ENCODE measurements at places on chromosomes 4 and X.

DNA sequence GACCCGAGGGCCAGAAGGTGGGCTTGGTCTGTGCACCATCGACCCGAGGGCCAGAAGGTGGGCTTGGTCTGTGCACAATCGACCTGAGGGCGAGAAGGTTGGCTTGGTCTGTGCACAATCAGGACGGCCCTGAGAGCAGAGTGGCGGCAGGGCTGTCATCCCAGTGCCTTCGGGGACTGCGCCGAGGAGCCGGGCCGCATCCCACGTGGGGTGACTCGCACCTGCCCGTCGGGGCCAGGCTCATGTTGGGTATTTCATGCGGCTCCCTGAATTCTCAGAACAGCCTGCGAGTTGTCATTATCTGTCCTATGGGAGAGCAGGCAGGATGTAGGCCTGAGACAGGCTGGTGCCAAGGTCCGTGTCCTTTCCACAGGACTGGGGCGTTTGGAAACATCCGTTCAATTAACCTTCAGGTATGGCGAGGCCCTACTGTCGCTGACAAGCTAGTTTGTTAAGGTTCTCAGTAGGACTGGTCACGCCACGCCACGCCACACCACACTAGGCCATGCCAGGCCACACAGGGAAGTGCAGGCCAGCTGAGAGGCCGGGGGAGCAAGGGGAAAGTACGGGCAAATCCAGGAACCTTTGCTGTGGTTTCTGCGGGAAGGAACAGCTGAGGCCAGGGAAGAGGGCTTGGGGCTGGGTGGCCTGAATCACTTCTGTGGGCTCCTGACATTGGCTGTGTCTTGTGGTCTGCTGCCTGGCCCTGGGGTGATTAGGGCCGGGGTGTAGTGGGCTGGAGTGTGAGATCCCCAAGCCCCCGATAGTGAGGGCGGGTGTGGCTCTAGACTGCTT lies 182.9 kb downstream of the AFAP1 start:
- peak; percentile 24 for DNase-seq

DNA sequence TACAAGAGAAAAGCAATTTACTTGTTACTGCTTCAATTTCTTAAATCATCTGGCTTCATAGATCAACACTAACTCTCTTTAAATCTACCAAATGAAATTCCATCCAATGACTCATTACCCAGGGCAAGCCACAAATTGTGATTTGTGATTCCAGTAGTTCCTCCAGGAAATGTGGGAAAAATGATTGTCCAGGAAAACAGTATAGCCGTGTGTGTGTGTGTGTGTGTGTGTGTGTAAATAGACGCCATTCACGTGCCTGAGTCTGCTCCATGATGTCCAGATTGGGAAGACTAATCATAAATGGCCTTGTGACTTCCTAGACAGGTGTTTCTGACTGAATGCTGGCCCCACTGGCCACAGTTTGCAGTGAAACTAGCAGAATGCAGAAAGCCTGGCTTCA lies 121.3 kb downstream of the HS6ST2 start:
- DNase-seq: no peak

DNA sequence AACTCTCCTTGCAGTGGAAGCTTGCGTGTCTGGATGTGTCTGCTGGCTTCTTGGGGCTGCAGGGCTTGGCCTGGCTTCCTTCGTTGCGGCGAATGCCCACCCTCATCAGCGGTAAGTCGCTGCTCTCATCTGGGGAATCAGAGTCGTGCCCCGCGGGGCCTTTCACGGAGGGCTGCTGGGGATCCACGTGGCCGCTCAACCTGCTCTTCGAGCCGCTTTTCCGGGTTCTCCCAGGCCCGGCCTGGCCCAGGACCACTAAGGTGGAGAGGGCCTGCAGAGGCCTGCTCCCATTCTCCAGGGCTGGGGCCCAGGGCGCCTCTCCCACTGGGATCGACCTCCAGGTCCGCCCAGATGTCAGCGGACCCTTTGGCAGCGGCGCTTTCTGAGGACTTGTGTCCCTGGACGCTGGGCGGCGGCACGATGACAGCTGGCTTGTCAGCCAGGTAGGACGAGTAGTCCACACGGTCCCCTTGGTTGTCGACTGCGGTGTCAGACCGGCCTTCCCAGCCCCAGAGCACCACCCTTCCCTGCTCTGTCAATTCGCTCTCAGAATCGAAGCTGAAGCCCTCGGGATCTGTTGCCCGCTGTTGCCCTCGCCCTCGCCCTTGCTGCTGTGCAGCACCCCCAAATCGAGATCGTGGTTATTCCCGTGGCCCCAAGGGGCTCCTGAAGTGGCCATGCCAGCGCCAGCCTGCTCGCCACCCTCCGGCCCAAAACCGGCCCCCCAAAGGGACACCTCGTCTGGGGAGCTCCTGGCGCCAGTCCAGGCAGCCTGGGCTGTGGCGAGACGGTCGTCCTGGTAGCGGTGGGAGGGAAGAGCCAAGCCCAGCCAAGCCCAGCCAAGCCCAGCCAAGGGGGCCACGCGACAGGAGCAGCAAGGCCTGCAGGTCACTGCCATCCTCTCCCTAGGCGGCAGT lies 37.8 kb upstream of the NHSL2 start:
- DNase-seq: no peak

- no peak for DNase-seq
Measured at GRCh38 chr4:1622238-1622637, 61.9 kb downstream of the FAM53A start.

GRCh38 chr4:5423670-5424069 lies 284.7 kb downstream of the EVC2 start:
- DNase-seq: no peak

GRCh38 chr4:73575660-73576059 lies 44.6 kb downstream of the RASSF6 start:
- DNase-seq: no peak

- DNase-seq: no peak
Measured at GRCh38 chr4:116005037-116005805, 891.8 kb upstream of the NDST4 start.

DNA sequence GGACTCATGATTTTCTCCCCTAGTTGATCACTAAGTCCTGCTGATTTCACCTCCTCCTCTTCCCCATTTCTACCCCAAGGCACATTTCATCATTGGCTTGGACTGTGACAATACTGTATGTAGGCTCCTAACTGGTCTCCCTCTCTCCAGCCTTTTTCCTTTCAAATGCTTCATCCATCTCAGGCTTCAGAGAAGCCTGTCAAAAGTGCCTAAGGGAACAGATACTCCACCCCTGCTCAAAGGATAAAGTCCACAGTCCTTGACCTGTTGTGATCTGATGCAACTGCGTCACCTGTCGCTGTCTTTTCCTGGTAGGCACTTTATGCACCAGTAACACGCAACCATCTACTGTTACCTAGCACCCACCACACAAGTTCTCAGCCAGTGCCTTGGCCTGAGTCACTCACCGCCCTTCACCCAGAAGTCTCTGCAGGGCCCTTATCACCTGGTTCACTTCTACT lies 12.8 kb downstream of the SCARB2 start:
- peak; percentile 81 for DNase-seq

- no peak for DNase-seq
Measured at GRCh38 chrX:16204538-16204937, 37.3 kb downstream of the MAGEB17 start.

DNA sequence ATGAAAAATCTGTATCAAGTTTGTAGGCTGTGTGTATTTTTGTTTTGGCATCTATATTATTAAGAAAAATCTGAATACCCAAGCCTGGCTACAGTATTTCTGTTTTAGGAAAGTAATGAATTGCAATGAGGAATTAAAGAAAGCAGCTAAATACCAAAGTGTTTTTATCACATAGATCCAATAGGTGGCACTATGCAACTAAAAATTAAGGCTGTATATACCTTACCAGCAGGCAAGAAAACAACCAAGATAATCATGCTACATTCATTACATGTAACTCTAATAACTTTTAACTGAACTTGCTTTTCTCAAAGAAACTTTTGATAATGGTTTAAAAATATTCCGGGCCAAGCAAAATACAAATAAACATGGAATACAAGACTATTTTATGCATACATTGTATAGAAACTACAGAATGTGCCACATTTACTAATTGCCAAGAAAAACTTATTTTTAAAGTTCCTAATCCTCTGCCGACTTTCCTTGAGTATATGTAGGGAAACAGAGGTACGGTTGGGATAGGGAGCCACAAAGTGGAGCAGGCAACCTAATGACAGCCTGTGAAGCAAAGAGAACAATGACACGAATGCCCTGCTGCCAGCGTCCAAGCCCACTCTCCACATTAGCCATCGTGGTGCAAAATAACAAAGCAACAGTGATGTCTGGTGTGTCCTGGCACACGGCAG lies 63.7 kb downstream of the SEC24D start:
- peak; percentile 5 for DNase-seq

DNA sequence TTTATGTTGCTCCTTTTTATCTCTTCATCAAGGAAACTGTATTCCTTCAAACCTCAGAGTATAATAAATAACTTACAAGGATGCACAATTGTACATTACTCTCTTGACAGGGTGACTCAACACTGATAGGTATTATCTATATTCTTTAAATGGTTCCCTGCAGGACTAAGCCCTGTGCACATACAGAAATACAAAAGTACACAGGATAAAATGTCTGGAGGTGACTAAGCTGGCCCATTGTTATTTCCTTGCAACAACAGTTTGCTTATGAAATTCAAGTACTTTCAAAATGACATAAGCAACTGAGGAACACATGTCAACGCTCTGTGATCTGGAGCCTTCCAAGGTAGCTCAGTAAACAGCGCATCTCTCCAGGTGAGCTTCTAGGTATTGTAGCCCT lies 83.8 kb upstream of the RPL34 start:
- DNase-seq: no peak

DNA sequence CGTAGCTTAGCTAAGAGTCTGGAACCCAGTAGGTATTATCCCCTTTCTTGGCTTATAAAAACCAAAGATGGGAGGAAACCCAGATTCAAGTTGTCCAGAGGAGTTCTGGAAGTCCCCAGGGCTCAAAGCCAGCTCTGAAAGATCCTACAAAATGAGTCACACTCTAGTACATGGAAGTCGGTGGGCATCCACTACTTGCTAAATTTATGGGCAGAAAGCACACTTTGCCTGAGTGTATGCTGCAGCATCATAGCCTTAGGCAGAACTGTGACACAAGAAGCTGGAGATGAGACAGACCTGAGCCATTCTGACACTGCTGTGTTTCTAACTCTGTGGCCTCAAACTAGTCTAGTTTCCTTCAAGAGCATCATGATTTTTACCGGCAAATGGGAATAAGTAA lies 429.3 kb downstream of the AFF2 start:
- DNase-seq: peak; percentile 2

DNA sequence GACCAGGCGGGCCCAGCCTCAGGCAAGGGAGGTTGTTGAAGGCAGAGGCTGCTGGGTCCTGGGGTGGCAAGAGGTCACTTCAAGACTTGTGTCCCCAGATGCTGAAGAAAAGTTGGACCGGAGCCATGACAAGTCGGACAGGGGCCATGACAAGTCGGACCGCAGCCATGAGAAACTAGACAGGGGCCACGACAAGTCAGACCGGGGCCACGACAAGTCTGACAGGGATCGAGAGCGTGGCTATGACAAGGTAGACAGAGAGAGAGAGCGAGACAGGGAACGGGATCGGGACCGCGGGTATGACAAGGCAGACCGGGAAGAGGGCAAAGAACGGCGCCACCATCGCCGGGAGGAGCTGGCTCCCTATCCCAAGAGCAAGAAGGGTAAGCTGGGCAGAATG lies 4.4 kb downstream of the PQBP1 start:
- DNase-seq: no peak

- peak; percentile 47 for DNase-seq
Measured at GRCh38 chr4:165364452-165365080, 14.2 kb upstream of the CPE start.

GRCh38 chr4:73730292-73730691 lies 10.1 kb upstream of the CXCL8 start:
- no peak for DNase-seq

DNA sequence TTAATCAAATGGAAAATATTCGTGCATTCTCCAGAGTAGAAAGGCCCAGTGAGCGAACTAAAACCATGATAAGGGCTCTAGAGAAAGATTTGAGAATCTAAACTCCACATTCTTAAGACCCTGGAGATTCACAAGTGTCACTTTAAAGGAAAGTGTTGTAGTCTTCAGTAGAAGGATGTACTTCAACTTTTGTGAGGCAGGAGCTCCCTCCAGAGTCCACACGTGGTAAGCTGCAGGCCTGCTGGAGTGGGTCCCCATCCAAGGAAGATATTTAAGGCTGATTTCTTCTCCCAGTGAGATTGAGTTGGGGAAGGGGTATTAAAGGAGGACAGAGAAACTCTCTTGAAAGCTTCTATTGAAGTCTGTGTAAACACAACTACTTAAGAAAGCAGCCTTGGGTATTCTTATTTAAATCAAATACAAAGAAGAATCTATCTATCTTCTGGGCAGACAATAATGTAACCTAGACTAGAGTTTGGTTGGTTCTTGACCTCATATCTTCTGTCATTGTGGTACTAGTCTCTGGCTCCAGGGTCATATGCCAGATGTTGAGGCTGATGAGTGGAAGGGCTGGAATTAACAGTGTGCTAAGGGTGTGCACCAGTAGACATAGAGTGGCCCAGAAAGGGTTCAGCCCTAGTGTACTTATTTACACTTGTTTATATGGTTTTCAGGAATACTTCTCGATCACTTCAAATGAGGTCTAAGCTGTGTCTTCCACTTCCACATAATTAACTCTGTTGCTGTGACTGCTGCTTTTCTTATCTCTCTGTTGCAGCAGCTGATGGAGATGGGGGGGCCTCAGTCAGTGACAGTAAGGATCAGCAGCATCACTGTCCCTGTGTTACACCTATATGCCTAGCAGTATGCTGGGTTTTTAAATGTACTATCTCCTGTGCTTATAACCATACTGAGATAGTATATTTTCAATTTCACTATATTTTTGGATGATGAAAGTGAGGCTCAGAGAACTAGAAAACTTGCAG lies 76.1 kb downstream of the HMGB2 start:
- peak; percentile 71 for DNase-seq

DNA sequence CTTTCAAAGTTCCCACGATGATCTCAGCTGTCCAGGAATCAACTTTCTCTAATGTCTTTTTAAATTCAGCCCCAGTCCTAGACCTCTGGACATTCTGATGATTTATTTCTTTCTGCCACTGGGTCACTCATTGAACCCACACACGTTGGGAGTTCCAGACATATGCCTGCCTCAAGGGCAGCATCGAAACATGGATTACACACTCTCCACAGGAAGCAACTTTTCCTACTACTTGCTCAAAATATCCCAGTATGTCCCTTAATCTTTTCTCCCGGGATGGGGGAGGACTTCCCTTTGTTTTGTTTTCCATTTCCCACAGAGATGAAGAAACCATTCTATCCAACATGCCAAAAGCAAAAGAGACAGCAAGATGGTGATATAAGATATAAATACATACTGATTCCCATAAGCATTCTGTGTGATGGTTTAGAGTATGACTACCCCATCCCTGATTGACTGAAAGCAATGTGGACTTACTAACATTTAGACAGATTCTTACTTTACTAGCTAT lies 79.8 kb upstream of the PPARGC1A start:
- DNase-seq: no peak

DNA sequence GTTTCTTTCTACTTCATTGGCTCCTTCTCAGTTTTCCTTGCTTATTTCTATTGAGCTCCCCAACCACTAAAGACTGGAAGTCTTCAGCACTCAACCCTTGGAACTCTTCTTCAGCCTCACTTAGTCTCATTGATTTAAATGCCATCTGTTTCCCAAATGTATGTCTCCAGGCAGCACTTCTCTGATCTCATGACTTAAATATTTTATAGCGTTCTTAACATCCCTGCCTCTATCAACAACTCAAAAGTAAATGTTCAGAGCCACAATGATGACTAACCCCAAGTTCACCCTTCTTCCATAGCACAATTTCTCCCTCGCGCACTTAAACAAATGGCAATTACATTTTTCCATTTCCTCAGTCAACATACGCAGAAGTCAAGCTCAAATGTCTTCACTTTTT lies 1393.3 kb downstream of the ARAP2 start:
- DNase-seq: no peak
